ENCODE measurements at places on chromosomes 12 and 14. TPM values are rescaled to one million over a fixed set of nuclear protein-coding genes. Genes with fewer than 3 reads are reported as not detected.

The INSM2 gene
- not detected for polyA plus RNA-seq

The NANOG gene
- not detected for polyA plus RNA-seq

The BEST3 gene
- 0.24 TPM for polyA plus RNA-seq

The CLMN gene
- polyA plus RNA-seq = 25.0 TPM

The RAB5B gene
- 28.5 TPM for polyA plus RNA-seq

The LIN7A gene
- polyA plus RNA-seq = 1.0 TPM

The P2RX2 gene
- 1.5 TPM for polyA plus RNA-seq

The ZNF384 gene
- polyA plus RNA-seq = 35.8 TPM

The SLC8A3 gene
- polyA plus RNA-seq = 0.06 TPM

The COX8C gene
- polyA plus RNA-seq = not detected

The AVPR1A gene
- 17.8 TPM for polyA plus RNA-seq

The DHRS1 gene
- 14.8 TPM for polyA plus RNA-seq

All from adipose tissue (tissue), 3 donors.